ENCODE measurements at places on chromosomes 5 and 9.

DNA sequence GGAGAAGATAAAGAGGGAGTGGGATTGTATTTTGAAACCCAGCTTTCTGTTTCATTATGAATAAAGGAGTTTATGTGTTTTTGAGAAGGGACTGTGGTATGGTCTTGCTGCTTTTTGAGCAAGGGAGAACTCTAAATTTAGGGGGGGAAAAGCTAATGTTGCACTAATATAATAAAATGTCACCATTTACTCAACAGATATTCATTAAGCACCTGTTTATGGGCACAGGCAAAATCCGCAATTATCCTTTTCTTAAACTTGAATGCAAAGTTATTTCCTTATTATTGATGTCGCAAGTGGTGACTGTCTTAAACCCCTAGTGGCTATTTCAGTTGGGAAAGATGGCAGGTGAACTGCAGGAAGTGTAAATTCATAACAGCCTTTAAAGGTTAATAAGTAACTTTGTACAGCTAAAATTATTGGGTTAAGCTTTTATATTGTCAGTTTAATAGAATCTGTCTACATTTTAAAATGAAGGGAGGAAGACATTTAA lies 1.5 kb downstream of the CDC42SE2 start:
- DNase-seq: no peak

GRCh38 chr9:79116709-79117108 lies 455.1 kb upstream of the TLE4 start:
- DNase-seq: no peak

DNA sequence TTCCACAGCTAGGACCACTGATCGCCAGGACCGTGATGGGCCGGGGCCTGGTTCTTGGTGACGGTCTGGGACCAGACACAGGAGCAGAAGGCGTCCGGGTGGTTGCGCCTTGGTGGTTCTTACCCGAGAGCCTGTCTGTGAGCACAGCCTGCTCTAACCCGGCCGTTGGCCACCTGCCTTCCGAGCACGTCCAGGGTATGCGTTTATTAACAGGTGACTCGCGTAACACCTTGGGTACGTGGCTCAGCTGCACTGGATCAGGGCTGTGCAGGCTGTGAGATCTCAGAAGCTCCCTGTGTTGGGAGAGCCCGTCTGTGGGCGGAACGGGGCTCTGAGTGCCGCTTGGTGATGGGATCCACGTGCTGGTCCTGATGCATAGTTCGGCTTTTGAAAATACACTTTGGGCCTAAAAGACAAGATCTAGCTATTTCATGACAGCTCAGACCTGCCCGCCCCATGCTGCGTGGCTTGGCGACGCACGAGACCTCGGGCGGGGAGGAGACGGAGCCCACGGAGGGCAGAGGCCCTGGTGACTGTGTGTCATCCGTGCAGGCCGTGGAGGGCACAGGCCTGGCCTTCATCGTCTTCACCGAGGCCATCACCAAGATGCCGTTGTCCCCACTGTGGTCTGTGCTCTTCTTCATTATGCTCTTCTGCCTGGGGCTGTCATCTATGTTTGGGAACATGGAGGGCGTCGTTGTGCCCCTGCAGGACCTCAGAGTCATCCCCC lies 6.7 kb upstream of the SLC6A18 start:
- no peak for DNase-seq

DNA sequence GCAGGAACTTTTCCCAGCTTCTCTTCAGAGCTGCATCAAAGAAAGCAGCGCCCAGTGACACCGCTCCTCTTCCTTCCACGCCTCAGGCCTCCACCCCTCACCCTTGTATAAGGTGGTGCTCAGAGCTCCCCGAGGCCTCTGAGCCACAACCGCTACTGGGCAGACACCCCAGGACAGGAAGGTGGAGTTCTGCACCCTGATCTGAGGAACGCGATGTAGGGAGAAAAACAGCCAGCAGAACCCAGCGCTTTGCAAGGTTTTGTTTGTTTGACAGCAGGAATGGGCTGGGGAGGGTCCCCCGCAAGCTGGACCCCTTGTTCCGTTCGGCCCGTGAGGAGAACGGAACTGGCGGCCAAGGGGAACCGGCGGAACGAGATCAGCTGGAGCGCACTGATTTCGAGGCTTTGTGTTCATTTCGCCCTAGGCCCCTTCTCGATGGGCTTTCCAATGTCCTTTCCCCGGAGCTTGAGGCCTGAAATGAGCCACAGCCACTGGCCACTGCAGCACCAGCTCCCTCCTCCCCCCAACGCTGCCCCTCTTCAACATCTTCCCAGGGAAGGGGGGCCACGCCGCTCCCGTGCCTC lies 4.1 kb downstream of the EDF1 start:
- no peak for DNase-seq

GRCh38 chr5:89308606-89309040 lies 425.6 kb upstream of the MEF2C start:
- no peak for DNase-seq

DNA sequence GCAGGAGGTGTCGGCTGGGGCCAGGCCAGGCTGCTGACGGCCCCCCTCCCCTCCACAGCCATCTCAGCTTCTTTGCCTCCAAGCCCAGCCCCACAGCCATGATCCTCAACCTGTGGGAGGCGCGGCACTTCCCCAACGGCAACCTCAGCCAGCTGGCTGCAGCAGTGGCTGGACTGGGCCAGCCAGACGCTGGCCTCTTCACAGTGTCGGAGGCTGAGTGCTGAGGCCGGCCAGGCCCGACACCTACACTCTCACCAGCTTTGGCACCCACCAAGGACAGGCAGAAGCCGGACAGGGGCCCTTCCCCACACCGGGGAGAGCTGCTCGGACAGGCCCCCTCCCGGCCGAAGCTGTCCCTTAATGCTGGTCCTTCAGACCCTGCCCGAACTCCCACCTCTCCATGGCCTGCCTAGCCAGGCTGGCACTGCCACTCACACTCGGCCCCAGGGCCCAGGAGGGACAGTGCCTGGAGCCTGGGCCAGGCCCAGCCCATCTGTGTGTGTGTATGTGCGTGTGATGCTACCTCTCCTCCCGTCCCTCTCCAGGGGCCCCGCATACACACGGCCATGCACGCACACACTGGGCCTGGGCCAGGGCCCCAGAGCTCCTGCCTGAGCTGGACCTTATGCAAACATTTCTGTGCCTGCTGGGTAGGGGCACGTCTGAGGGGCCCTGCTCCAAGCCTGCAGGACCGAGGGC lies 19.3 kb downstream of the HK3 start:
- DNase-seq: no peak

DNA sequence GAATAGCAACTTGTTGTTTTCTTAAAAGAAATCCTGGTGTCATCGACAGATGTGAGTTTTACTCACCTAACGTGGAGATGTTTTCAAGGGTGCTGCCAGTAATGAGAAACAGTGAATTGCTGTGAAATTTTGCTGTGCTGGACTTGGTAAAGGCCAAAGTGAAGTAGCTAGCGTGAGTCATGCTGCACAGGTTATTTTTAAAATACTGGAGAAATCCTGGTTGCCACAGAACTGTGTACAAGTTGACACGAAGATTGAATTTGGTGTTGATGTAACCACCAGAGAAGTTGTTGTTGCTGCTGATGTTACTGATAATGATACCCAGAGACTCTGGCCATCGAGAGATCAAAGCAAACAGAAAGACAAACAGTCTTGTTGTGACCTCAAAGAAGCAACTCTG lies 187.9 kb upstream of the NFIL3 start:
- DNase-seq: no peak

DNA sequence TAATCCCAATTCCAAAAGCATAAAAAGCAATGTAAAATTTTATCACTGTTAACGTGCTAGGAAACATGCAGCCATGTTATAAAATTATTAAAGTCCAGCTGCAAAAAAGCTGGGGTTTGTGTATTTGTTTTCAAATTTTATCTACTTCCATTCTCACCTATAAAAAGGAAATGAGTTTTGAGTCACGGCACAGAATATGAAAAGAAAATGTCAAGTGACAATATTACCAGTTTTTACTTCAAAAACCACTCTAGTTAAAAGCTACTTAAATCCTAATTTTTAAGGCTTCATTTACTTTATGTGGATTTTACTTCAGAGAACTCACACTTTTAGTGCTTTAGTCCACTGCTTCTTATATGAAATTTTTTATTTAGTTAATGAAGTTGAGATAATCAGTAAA lies 72.7 kb upstream of the IFNE start:
- no peak for DNase-seq

GRCh38 chr9:117958726-117959125 lies 254.5 kb downstream of the TLR4 start:
- DNase-seq: no peak

DNA sequence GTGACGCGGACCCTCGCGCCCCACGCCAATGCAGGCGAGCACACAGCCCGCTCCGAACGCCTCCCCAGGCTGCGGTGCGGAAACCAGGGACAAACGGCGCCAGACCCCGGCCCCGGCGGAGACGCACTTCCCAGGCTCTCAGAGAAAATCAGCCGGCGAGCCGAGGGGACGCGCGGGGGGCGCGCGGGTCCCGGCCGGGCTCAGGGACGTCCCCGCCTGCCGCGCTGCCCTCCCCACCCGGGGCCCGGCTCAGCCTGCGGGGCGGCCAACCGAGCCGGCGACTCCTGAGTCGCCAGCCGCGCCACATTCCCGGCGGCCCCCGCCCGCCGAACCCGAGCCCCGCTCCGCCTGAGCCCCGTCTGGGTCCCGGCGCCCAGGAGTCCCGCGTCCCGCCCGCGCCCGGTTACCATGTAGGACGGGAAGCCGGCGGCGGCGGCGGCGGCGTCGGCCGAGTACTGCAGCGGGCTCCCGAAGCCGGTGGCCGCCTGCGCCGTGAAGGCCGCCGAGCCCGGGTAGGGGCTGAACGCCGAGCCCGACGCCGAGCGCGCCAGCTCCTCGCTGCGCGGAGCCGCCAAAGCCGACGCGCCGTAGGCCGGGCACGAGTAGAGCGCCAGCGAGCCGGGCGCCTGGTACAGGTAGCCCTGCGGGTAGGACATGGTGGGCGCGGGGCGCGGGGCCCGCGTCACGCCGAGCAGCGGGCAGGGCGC lies 566 bp downstream of the IRX2 start:
- DNase-seq: no peak

DNA sequence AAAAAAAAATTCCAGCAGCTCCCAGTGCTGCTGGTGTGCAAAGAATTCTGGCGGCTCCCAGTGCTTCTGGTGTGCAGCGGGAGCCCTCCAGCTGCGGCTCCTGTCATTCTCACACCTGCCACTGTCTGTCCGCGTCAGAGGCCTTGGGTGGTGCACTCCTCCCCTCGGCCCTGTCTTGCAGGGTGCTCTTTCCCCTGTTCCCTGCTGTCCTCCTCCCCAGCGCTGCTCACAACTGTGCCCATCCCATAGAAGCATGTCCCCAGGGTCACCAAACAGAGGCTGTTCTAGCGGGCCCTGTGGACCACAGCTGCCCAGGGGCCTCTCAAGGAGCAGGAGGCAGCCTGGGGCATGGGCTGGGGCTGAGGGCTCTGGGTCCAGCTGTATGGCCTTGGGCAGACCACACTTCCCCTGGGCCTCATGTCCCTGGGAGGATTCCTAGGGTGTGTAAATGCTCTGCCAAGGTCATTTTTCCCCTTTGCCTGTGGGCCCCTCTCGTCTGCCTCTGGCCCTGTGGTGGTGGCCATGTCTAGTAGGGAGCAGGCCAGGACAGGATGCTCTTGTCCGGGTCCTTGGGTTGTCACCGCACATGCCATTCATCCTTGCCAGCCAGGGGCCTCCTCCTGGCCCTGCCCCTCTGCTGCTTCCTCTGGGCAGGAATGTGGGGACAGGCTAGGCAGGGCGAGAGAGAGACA lies 68.2 kb downstream of the PHF2 start:
- DNase-seq: no peak

DNA sequence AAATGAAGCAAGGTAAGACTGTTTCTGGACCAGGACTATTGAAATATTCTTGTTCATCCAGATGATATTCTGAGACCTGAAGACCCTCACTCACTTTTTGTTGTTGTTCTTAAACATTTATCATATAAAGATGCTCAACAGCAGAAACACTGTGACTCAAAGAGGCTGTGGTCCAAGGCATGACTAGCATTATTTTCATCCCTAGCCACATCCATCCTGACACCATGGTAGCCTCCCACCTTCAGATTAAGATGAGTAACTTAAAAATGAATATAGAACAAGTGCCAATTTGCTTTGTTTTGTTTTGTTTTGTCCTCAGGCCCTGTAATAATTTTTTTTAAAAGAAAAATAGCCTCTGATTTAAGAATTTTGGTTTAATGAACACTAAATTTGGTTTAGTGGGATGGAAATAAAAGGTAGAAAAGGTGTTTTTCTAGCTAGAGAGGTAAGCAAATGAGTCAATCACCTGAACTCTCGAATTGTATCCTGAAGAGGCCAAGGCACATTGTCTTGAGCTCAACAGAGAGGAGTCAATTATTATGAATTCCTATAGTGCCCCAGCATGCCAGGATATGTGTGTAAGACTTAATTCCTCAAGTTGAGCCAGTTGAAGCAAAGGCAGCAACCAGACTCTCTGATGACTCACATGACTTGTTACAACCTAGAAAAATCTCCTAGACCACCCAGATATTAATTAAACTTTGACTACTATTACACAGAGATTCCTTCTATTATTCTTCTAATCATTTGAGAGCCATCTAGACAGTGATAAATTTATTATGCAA lies 380.1 kb upstream of the TUSC1 start:
- no peak for DNase-seq

DNA sequence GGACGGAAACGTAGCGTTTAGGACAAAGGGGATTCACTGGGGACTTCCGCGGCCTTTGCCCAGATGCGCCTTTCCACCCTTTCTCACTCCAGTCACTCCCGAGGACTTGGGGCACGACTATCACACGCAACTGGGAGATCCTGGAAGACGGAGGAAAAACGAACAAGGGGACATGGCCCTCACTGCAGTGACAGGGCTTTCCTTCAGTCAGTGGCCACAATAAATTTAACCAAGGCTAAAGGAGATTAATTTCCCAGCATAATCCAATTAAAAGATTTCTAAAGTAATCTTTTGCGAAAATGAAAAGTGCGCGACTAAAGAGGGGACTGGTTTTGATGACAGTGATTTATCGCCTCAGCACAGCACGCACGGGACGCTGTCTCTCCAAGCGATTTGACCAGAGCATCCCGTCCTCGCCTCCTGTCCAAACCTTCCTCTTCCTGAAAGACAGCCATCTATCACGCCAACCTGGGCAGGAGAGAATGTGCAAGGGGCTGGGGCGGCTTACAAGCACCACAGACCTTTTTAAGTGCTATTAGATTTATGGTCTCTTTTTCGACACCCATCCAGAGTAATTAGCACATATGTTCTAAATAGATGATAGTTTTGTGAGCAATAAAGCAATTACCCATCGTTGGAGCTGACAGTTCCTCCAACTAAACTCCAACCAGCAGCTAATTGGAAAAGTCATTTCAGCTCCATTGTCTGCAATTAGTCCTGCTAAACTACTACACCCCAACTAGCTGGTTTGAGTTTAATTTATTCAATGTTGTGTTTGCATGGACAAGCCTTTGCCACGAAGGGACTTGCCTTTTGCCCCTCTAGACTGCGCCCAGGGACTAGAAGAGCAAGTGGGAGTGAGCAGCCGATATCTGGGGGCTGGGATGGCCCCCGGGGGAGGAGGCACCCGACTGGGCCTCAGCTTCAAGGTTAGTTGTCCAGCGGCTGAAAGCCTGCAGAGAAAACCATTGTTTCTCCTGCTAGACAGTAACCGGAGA lies 7.4 kb downstream of the NR2F1-AS1 start:
- DNase-seq: no peak
